NCI-H187 (cell line): ENCODE measurements at places on chromosomes 2 and 18.

- DNase-seq, result no peak
Measured at GRCh38 chr18:3710712-3711301, 260.8 kb downstream of the TGIF1 start.

DNA sequence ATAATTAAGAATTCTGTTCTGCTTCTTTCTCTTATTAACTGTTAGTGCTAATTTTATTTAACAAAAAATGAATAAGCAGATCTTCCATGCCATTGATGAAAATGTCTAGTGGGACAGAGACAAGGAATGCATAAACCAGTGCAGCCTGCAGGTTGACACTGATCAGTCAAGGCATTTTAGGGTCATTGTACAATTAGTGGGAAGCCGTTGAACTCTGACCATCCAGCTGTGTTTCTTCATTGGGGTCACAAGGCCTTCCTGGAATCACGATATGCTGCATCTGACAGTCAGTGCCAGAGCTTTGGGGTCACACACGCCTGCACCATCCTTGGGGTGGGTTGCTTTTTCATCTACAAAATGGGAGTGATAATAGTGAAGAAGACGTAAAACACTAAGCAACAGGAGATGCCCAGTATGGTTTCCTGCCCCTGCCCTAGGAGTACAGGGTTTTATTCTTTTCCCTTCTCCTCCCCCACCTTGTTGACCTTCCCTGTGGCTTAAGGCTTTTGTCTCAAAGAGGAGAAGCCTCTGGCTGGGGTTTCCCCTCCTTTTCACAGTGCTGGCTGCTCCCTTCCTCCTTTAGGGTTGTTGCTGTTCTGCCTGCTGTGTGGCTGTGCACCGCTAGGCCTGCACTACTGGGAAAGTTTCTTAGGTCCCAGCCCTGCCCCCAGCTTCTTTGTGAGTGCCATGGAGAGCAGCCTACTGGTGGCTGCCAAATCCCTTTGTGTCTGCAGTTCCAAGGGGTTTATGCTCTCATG lies 245.6 kb downstream of the TPGS2 start:
- DNase-seq, result no peak

DNA sequence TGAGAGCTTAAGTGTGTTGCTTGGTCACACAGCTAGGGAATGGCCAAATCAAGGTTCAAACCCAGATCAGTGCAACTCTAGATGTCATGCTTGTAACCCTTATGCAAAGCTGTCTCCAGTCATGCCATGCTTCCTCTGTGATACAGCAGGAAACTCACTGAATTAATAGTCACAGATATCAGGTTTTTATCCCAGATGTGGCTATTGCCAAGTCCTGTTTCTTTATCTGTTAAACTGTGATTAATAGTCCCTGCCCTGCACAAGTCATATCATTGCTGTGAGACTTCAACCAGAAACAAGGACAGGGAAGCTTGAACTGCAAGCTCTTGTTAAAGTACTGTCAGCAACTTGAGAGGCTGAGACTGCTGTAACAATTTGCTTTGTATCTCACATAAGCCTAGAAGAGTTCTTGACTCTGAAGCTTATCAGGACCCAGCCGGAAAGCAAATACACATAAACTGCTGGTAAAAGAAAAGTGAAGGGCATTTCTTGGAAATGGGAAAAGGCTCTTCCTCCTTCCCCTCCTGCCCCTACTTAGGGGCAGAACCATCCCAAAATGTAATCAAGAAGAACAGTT lies 609.0 kb downstream of the DCC start:
- DNase-seq, result no peak

GRCh38 chr2:176002688-176003210 lies 682 bp upstream of the LNPK start:
- DNase-seq, result no peak

GRCh38 chr2:199309411-199309810 lies 148.3 kb downstream of the SATB2 start:
- no peak for DNase-seq

- no peak for DNase-seq
Measured at GRCh38 chr2:199228887-199229819, 228.6 kb downstream of the SATB2 start.

- DNase-seq, result peak; percentile 79
Measured at GRCh38 chr2:231464576-231465540, 574 bp upstream of the NCL start.

GRCh38 chr18:33682436-33682835 lies 104.4 kb downstream of the ASXL3 start:
- no peak for DNase-seq

- DNase-seq, result no peak
Measured at GRCh38 chr18:75350512-75350839, 77.0 kb downstream of the SMIM21 start.

- DNase-seq, result no peak
Measured at GRCh38 chr2:226427538-226428307, 371.9 kb downstream of the IRS1 start.

- no peak for DNase-seq
Measured at GRCh38 chr2:28593160-28593755, 97.4 kb downstream of the PLB1 start.

GRCh38 chr2:241834527-241835210 lies 24.0 kb downstream of the PDCD1 start:
- no peak for DNase-seq

DNA sequence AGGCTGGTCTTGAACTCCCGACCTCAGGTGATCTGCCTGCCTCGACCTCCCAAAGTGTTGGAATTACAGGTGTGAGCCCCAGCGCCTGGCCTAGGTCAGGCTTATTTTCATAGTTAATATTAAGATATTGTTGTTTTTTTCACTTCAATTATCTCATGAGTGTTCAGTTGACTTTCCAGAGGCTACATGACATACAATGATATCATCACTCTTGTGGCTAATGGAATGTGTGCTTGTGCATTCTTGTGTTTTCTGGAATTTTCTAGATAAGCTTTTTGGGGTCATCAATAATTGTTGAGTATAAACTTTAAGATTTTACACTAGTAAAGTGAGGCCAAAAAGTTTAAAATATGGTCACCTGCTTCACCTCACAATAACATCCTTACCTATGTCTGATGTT lies 180.9 kb downstream of the FIGN start:
- no peak for DNase-seq

GRCh38 chr2:189024901-189025618 lies 50.9 kb downstream of the COL3A1 start:
- no peak for DNase-seq

DNA sequence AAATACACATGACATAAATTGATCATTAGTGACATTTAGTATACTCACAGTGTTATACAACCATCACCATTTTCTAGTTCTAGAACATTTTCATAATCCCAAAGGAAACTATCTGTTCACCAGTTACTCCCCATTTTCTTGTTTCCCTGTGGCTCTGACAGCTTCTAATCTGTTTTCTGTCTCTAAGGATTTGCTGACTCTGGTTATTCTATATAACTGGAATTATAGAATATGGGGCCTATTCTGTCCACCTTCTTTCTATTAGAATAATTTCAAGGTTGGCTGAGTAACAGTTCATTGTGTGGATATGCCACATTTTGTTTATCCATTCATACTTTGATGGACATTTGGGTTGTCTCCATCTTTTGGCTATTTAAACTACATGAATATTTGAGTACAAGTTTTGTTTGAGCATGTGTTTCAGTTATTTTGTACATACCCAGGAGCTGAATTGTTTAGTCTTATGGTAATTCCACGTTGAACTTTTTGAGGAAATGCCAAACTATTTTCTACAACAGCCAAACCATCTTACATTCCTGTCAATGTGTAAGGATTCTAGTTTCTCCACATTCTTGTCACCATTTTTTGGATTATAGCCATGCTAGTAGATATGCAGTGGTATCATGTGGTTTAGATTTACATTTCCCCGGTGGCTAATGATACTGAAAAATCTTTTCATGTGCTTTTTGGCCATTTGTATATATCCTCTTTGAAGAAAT lies 20.5 kb downstream of the KIAA1328 start:
- no peak for DNase-seq

DNA sequence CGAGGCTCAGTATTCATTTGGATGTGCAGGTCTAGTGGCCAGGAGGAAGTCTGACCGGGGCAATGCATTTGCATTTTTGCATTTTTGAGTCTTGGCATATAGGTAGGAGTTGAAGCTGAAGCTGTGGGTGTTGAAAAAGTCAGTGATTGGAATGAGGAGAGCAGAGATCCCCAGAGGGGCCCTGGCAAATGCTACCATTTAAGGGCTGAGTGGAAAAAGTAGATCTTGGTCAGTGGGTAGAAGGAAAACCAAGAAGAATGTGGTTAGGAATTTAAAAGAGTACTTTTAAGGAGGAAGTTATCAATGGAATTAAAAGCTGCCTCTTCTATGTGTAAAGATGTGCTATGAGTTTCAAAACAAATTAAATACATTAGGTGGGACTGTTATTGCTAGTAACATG lies 143.0 kb downstream of the ZEB2 start:
- no peak for DNase-seq

DNA sequence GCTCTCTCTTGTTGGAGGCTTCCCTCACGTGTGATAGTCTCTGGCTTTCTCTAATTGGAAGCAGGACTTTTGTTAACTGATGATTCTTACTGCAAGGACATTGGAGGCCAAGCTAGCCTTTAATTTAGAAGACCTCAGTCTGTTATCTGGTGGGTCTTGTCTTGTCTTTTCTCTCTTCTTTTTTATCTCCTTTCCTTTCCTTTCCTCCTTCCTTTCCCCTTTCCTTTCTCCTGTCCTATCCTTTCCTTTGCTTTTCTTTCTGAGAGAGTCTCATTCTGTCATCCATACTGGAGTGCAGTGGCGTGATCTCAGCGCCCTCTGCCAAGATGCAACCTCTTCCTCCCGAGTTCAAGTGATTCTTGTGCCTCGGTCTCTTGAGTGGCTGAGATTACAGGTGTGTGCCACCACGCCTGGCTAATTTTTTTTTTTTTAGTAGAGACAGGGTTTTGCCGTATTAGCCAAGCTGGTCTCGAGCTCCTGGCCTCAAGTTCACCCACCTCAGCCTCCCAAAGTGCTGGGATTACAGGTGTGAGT lies 18.1 kb downstream of the CCNYL1 start:
- DNase-seq, result no peak

GRCh38 chr2:207863345-207863744 lies 93.6 kb upstream of the FZD5 start:
- DNase-seq, result no peak

- no peak for DNase-seq
Measured at GRCh38 chr2:234851451-234851850, 100.4 kb upstream of the SH3BP4 start.

DNA sequence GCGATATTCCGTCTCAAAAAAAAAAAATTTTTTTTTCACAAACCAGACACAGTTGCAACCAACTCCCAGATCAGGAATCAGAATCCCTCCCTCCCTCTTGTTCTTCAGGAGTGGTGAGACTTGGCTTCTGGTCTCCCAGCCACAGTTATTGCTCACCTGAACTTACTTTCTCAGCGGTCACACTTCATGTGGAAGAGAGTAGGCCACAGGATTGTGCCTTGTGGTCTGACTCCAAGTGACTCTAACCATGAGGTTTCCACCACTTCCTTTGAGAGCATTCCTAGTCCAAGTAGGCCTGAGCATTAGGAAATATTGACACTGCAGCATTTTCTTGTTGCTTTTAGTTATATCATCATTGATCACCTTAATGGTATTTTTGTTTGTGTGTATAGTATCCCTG lies 12.1 kb downstream of the FMNL2 start:
- DNase-seq, result no peak

- DNase-seq, result no peak
Measured at GRCh38 chr18:56637176-56637575, 1.2 kb downstream of the TXNL1 start.

DNA sequence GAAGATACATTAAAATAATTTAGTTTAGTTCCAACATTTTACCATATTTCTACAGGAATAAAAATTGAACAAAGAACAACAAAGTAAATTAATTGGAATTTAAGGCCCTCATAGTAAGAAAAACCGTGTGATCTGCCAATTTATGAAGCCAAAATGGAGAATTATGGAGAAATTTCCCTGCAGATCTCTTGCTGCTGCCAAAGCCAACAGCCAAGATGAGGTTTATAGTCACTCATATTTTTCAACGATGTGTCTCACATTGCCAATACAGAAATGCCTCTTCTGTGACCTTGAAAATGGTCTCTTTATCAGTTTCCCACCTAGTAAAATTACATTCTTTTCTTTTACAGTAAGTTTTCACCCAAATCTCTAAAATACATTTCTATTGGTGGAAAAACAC lies 317.2 kb upstream of the FIGN start:
- DNase-seq, result no peak

DNA sequence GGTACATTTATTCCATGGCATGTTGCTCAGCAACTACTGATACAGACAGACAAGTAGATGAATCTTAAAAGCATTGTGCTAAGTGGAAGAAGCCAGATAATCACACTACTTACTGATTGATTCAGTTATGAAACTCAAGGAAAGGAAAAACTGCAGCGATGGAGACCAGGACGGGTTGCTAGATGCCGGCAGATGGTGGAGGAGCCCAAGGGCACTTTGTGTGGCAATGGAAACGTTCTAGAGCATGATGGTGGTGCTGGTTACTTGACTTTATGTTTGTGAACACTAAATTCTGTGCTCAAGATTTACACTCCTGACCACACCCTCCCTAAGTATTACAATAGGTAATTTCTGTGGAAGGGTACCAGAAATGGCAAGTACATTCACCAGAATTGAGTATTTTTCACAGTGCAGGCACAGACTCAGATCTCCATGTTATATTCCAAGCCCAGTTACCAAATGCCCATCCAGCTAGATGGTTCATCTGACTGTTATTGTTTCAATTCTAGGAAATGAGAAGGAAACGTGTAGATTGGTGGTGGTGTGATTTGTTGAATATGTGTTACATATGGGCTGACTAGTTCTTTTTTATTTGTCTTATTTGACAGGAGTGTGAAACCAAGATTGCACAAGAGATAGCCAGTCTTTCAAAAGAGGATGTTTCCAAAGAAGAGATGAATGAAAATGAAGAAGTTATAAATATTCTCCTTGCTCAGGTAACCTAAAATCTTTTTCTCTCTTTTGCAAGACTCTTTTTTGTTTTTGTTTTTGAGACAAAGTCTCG lies 55.1 kb downstream of the RALBP1 start:
- no peak for DNase-seq

- DNase-seq, result no peak
Measured at GRCh38 chr2:12726271-12726670, 9.5 kb downstream of the TRIB2 start.

GRCh38 chr18:73717570-73717969 lies 430.1 kb downstream of the FBXO15 start:
- DNase-seq, result no peak

GRCh38 chr2:141923657-141924056 lies 207.2 kb downstream of the LRP1B start:
- DNase-seq, result no peak

GRCh38 chr18:48172226-48173006 lies 236.8 kb downstream of the ZBTB7C start:
- DNase-seq, result no peak

- DNase-seq, result no peak
Measured at GRCh38 chr2:141063406-141063805, 1067.4 kb downstream of the LRP1B start.

GRCh38 chr2:39529836-39530235 lies 92.8 kb upstream of the MAP4K3 start:
- DNase-seq, result no peak

GRCh38 chr2:39455826-39456225 lies 18.7 kb upstream of the MAP4K3 start:
- no peak for DNase-seq
